ENCODE measurements at places on chromosomes 1 and 21. TPM values are rescaled to one million over a fixed set of nuclear protein-coding genes. Genes with fewer than 3 reads are reported as not detected.
A peak's percentile ranks its signal among the peaks of the same experiment; 100 is the strongest.

DNA sequence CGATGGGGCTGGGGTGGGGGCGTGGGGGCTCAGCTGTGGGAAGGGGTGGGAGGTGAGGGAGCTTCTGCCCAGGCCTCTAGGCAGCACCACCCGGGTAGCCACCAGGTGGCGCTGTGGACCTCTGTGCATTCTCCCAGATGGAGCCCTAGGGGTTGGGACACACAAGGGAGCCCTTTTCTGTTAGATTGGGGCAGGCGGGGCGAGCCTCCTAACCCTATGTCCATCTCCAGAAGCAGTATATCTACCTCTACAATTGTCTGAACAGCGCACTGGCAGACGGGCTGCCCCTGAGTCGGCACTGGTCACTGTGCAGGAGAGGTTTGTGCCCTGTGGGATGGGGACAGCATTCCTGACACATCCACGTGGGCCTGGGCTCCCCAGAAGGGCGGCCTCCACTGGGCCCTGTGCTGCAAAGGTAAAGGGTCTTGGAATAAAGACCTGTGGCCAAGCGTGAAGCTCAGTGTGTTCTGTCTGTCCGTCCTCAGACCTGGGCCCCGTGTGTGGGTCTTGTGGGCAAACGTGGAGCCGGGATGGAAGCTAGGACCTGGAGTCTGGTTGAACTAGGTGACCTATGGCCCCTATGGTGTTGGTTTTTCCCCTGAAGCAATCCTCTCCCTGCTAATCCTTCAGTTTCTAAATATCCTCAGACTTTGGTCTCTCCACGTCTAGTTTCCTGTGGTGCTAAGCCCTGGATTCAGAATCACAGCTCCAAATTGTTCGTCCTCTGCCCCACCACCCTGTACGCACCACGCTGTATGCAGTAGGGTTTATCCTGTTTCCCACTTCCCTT, 4.4 kb upstream of the LGR6 start:
- H3K36me3 ChIP-seq = no peaks in the 10 kb centered on the region
- no peak overlapping the region for H3K4me3 ChIP-seq
- peak; percentile 77 for DNase-seq
- no peaks in the 10 kb centered on the region for H3K27me3 ChIP-seq
- H3K27ac ChIP-seq = no peak overlapping the region
- H3K4me1 ChIP-seq = peaks cover 4% of the 10 kb centered on the region

GRCh38 chr1:165742194-165742593, 26.5 kb downstream of the TMCO1 start:
- no peak for DNase-seq
- H3K27me3 ChIP-seq = no peaks in the 10 kb centered on the region
- peaks cover 12% of the 10 kb centered on the region for H3K36me3 ChIP-seq
- no peak overlapping the region for H3K27ac ChIP-seq

DNA sequence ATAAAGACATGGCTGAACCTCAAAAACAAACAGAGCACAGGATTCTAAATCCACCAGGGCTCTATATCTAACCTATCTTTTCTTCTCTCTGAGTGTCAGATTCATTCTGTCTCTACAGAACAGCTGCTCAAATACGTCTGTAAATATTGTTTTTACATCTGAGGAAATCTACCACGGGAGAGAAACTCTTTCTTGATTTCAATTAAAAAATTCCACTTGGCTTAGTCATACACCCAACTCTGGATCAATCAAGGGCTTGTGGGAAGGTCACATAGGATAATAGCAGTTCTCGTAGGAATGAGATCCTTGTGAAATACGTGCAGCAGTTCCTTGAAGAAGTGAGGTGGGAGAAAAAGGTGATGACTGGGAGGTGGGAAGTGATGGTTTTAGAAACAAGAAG, 1355.7 kb upstream of the ADGRL2 start:
- no peaks in the 10 kb centered on the region for H3K36me3 ChIP-seq
- no peak overlapping the region for H3K27ac ChIP-seq
- no peaks in the 10 kb centered on the region for H3K27me3 ChIP-seq
- no peaks in the 10 kb centered on the region for H3K4me1 ChIP-seq

DNA sequence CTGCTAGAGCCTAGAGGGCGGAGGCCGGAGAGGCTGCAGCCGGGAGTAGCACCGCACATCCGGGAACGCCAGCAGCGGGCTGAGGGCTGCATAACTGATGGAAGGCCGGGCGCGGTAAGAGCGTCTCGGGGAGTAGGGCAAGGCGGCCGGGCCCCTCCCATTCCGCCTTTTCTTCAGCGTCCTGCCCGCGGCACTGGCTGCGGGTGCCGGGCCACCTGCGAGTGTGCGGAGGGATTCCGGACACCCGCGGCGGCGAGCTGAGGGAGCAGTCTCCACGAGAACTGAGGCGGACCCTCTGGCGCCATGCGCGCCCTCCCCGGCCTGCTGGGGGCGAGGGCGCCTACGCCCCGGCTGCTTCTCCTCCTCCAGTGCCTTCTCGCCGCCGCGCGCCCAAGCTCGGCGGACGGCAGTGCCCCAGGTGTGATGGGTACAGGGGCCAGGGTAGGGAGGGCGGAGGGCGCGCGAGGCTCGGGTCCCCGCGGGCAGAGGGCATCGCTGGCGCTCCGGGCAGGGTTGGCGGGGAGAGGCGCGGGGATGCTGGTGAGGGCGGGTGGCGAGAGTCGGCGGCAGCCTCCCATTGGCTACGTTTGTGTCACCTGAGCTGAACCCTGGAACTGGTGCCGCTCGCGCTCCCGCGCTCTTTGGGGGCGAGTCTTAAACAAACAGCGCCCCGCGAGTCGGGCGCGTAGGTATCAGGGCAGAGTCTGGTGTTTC, 334.4 kb downstream of the SRGAP2C start:
- no peak for DNase-seq
- peak overlapping the region; percentile 40 for H3K4me3 ChIP-seq
- H3K27me3 ChIP-seq = peaks cover 2% of the 10 kb centered on the region
- H3K4me1 ChIP-seq = no peaks in the 10 kb centered on the region
- H3K36me3 ChIP-seq = no peaks in the 10 kb centered on the region

DNA sequence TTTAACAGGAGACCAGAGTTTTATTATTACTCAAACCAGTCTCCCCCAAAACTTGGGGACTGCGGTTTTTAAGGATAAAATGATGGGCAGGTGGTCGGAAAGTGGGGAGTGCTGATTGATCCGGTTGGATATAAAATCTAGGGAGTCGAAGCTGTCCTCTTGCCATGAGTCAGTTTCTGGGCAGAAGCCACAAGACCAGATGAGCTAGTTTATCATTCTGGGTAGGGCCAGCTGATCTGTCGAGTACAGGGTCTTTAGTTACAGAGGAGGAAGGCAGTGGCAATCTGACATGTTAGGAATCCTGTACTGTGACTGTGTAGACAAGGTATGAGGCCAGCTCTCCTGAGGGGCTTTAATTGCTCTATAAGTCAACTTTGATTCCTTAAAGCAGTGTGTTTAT, 22.9 kb upstream of the FOXE3 start:
- DNase-seq = no peak
- no peaks in the 10 kb centered on the region for H3K36me3 ChIP-seq
- H3K4me1 ChIP-seq = no peaks in the 10 kb centered on the region
- no peak overlapping the region for H3K27ac ChIP-seq

- H3K36me3 ChIP-seq = no peaks in the 10 kb centered on the region
- no peak overlapping the region for H3K4me3 ChIP-seq
- no peaks in the 10 kb centered on the region for H3K4me1 ChIP-seq
- H3K27ac ChIP-seq = no peak overlapping the region
- DNase-seq = no peak
Observed at GRCh38 chr21:39625211-39625895, 12.6 kb downstream of the B3GALT5 start.

- H3K4me3 ChIP-seq = no peak overlapping the region
- H3K27ac ChIP-seq = no peak overlapping the region
- H3K4me1 ChIP-seq = peaks cover 3% of the 10 kb centered on the region
- H3K27me3 ChIP-seq = peaks cover under 1% of the 10 kb centered on the region
- no peak for DNase-seq
Observed at GRCh38 chr1:3768811-3769390, 3.6 kb upstream of the SMIM1 start.

DNA sequence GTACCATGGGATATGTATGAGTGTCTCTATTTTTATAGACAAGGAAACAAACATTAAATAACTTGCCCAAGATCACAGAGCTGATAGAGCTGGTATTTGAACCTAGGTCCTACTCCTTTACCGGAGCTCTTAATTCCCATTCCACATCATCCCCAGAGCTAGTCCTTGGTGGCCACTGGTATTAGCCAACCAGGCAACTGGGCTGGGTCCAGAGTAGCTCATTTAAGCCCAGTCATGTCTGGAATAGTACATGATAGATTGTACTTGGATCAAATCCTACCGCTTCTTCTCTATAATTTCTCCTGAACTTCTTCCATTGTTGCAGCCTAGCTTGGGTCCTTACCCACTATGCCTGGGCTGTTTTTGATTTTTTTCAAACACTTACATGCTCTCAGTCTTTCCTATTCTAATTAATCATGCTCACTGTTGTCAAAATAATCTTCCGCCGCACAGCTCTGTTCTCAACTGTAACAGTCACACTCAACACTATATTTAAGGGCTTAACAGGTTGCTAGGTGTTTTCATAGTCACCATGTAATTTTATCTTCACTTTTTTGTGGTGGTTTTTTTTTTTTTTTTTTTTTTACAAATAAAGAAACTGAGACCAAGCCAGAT, 80.2 kb downstream of the COLGALT2 start:
- no peak overlapping the region for H3K4me3 ChIP-seq
- no peak for DNase-seq
- no peaks in the 10 kb centered on the region for H3K36me3 ChIP-seq
- H3K4me1 ChIP-seq = no peaks in the 10 kb centered on the region
- peak overlapping the region; percentile 4 for H3K27ac ChIP-seq

GRCh38 chr1:176183618-176184017, 23.5 kb downstream of the COP1 start:
- no peak overlapping the region for H3K4me3 ChIP-seq
- no peak for DNase-seq
- H3K4me1 ChIP-seq = no peaks in the 10 kb centered on the region
- no peak overlapping the region for H3K27ac ChIP-seq
- no peaks in the 10 kb centered on the region for H3K27me3 ChIP-seq

- H3K36me3 ChIP-seq = no peaks in the 10 kb centered on the region
- H3K4me1 ChIP-seq = no peaks in the 10 kb centered on the region
- no peaks in the 10 kb centered on the region for H3K27me3 ChIP-seq
- no peak overlapping the region for H3K27ac ChIP-seq
- no peak for DNase-seq
- no peak overlapping the region for H3K4me3 ChIP-seq
Observed at GRCh38 chr21:38244407-38244787, 12.4 kb upstream of the KCNJ15 start.

- H3K4me3 ChIP-seq = no peak overlapping the region
- no peak for DNase-seq
- H3K27ac ChIP-seq = no peak overlapping the region
- H3K4me1 ChIP-seq = no peaks in the 10 kb centered on the region
- H3K36me3 ChIP-seq = no peaks in the 10 kb centered on the region
Observed at GRCh38 chr1:204145033-204145504, 6.8 kb downstream of the ETNK2 start.

DNA sequence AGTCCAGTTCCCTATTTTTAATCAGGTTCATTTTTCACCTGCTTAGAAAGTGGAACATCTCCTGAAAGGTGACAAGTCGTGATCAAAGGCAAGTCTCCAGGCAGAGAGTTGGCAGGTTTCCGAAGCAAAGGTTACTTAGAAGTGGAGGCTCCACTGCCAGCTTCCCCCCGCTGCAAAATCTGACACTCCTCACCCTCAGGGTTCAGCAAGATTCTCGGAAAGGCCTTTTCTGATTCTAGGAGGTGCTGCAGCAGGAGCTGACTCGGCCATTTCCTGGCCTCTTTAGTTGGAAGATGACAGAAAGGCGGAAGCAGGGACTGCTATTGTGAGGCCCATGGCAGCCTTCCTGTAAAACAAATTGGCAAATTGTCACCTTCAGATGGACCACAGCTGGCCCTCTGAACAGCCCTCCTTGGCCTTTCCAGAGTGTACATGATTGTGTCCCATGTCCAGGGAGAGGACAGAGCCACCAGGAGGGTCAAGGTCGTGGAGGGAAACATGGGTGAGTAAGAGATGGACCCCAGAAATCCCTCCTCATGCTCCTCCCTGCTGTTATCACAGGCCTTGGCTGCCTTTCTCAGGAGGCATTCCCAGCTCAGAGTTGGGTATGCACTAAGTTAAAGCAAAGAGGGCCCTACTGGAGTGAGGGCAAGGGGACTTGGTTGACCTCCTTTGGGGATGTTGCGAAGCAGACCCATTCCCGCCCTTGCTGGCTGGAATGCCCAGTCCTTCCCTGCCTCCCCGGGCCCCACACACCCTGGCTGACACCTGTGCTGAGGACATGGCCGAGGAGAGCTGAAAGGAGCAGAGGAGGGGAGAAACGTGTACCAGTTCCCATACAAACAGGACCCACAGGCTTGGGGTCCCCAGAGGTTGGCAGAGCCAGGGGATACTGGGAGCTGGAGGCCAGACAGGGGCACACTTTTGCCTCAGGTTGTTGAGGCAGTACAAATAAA, 115.5 kb upstream of the IRF2BP2 start:
- no peaks in the 10 kb centered on the region for H3K27me3 ChIP-seq
- H3K36me3 ChIP-seq = no peaks in the 10 kb centered on the region
- DNase-seq = peak; percentile 76
- no peak overlapping the region for H3K4me3 ChIP-seq
- H3K4me1 ChIP-seq = peaks cover 35% of the 10 kb centered on the region
- peak overlapping the region; percentile 99 for H3K27ac ChIP-seq

GRCh38 chr1:119569095-119569494, 62.1 kb downstream of the HSD3B1 start:
- H3K4me3 ChIP-seq = no peak overlapping the region
- no peak overlapping the region for H3K27ac ChIP-seq
- H3K4me1 ChIP-seq = no peaks in the 10 kb centered on the region

GRCh38 chr1:248862695-248862997, 3.8 kb upstream of the ZNF692 start:
- no peaks in the 10 kb centered on the region for H3K36me3 ChIP-seq
- no peaks in the 10 kb centered on the region for H3K27me3 ChIP-seq
- peak overlapping the region; percentile 65 for H3K4me3 ChIP-seq
- peak overlapping the region; percentile 65 for H3K27ac ChIP-seq
- H3K4me1 ChIP-seq = peaks cover 13% of the 10 kb centered on the region

DNA sequence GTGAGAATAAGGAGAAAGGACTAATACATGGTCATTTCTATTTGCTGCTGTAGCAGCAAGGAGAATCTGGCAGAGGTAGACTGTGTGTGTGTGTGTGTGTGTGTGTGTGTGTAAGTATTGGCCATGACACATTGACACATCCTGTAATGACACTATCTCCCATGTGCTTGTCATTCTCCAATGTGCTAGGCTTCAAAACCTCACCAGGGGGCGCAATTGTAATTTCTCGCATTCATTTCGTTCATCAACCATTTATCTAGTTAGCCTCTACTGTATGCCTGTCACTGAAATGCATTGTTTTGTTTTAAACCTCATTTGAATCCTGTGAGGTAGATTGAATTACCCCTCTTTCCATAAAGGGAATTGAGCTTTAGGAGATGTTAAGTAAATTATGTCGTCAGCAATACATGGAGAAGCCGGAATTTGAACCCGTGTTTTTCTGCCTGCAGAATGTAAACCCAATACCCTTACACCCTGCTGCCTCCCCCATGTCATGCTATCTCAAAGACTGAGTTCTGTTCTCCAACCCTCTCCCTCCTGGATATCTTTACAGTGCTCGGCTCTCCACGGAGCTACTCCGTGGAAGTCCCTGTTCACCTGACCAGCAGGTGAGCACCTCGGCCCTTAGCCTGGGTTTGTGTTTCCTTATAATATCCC, 100.8 kb downstream of the UCK2 start:
- no peak overlapping the region for H3K4me3 ChIP-seq

The KRTAP7-1 gene
- not detected for total RNA-seq

The SERTAD4 gene
- total RNA-seq = 0.80 TPM

The CLDN14 gene
- not detected for total RNA-seq

The GSTM1 gene
- total RNA-seq = not detected

The CYP4Z1 gene
- 16.2 TPM for total RNA-seq

The WDR4 gene
- total RNA-seq = 12.7 TPM

The TIAM1 gene
- total RNA-seq = 11.8 TPM

The AMY1C gene
- not detected for total RNA-seq

The GBP2 gene
- 219 TPM for total RNA-seq

The LRRC3 gene
- 6.4 TPM for total RNA-seq

The RNU1-2 gene
- total RNA-seq = under 0.01 TPM

The NTNG1 gene
- total RNA-seq = 5.7 TPM
